T-cell (primary cell): ENCODE measurements at places on chromosomes 6 and 20.

DNA sequence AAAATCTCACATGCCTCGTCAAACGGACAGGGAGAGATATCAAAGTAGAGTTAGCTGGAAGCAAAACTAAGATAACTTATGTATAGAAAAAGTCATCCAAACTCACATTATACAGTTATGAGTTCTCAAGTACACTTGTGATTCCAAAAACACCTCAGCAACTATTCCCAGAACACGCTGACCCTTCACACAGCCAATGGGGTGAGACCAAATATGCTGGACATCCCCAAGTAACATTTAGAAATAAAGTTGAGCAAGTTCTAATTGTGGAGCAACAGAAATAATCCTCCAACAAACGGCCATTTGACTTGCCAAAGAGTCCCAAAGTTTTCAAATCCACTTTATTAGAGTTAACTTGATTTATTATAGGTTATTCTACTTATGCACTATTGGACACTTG is 52.4 kb downstream of the LY86 start:
- H3K36me3 ChIP-seq: no peaks in the 10 kb centered on the region
- H3K27ac ChIP-seq: no peak overlapping the region
- no peak for DNase-seq
- no peaks in the 10 kb centered on the region for H3K27me3 ChIP-seq

DNA sequence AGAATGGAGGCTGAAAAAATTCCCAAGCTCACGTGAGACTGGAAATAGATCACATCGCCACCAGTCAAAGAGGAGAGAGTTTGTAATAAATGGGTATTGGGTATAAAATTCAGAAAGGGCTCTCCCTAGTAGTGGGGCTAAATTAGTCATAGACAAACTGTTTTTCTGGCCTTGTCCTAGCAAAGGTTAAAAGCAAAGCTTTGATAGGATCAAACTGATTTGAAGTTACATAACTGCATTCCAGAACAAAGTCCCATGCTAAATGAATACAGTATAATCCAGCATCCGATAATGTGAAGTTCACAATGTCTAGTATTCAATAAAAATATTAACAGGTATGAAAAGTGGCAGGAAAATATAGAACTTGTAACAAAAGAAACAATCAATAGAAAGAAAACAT is 149.8 kb upstream of the ATXN1 start:
- peaks cover 5% of the 10 kb centered on the region for H3K27me3 ChIP-seq
- no peak overlapping the region for H3K4me3 ChIP-seq
- no peaks in the 10 kb centered on the region for H3K36me3 ChIP-seq
- no peak for DNase-seq

- no peaks in the 10 kb centered on the region for H3K27me3 ChIP-seq
- H3K4me3 ChIP-seq: no peak overlapping the region
Measured at GRCh38 chr6:53630533-53631226, 34.9 kb downstream of the KLHL31 start.

DNA sequence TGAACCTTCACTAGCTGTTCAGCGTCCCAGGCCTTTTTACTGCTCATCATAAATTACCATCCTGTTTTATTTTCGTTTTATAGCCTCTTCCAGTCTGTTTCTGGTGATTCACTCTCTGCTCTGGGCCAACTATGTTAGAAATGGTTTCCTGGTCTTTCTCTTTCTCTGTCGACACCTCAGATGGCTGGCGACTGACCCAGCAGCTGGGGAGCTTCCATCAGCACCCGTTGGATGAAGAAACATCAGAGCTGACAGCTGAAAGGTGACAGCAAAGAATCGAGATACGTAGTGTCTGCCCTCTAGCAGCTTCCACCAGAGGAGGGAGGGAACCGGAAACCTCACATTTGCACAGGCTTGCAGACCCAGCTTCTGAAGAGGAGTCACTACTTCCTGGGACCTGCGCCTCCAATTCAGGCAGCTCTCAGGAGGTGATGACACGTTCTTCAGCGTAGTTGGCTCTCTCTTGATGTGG is 82.9 kb upstream of the MLN start:
- H3K27me3 ChIP-seq: no peaks in the 10 kb centered on the region
- H3K4me1 ChIP-seq: peaks cover 25% of the 10 kb centered on the region
- no peaks in the 10 kb centered on the region for H3K36me3 ChIP-seq

GRCh38 chr20:56628873-56629463 is at the start of gene TFAP2C:
TFAP2C (plus strand) TSS chr20:56629306; CDS start chr20:56629545, 239 bp downstream.
- H3K4me1 ChIP-seq: no peaks in the 10 kb centered on the region
- H3K4me3 ChIP-seq: no peak within 1 kb of the TSS
- H3K27ac ChIP-seq: no peak within 1 kb of the TSS
- DNase-seq: no peak
- no peaks in the 10 kb centered on the region for H3K36me3 ChIP-seq

GRCh38 chr6:85192186-85192585 is 257.7 kb upstream of the NT5E start:
- no peak for DNase-seq
- no peaks in the 10 kb centered on the region for H3K36me3 ChIP-seq
- H3K27me3 ChIP-seq: no peaks in the 10 kb centered on the region
- no peak overlapping the region for H3K27ac ChIP-seq
- H3K4me1 ChIP-seq: no peaks in the 10 kb centered on the region

DNA sequence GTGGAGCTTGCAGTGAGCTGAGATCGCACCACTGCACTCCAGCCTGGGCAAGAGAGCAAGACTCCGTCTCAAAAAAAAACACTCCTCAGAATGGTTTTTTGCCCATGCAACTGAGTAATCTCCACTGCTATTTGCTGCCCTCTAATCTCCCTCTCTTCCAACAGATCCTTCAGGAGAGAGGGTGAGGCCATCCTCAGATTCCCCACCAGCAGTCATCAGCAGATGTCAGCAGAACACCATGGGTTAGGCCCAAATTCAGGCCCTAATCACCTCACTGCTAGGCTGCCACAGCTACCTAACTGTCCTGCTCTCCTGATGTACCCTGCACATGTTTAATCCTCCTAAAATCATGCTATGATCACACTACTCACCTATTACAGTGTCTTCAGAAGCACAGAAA is 63.2 kb upstream of the BEND6 start:
- no peak overlapping the region for H3K4me3 ChIP-seq
- no peak for DNase-seq
- H3K27me3 ChIP-seq: no peaks in the 10 kb centered on the region
